ENCODE measurements at places on chromosomes 1 and 21. TPM values are rescaled to one million over a fixed set of nuclear protein-coding genes. Genes with fewer than 3 reads are reported as not detected.

MNDA gene
- total RNA-seq = not detected

DNA sequence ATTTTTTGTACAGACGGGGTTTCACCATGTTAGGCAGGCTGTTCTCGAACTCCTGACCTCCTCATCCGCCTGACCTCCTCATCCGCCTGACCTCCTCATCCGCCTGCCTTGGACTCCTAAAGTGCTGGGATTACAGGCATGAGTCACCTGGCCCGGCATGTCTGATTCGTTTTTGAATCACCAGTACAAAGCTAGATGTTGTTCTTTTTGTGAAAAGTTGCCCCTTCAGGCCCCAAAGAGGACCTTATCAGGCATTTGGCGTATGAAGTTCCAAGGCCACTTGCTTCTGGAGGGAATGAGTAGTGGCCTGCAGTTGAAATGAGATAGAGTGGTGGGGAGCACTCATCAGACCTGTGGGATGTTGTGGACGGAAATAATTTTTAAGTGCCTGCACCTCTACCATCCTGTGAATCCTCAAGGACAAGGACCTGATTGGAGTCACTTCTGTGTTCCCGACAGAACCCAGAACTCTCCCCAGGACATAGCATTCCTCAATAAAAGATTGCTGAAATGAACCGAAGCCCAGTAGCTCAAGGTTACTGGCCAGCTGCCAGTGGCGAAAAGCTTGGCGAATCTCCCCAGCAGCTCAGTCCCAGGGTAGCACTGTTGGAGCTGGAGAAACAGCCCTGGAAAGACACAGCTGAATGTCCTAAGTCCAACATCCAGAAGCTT is 50.1 kb downstream of the NDUFS5 start:
- DNase-seq = no peak

DNA sequence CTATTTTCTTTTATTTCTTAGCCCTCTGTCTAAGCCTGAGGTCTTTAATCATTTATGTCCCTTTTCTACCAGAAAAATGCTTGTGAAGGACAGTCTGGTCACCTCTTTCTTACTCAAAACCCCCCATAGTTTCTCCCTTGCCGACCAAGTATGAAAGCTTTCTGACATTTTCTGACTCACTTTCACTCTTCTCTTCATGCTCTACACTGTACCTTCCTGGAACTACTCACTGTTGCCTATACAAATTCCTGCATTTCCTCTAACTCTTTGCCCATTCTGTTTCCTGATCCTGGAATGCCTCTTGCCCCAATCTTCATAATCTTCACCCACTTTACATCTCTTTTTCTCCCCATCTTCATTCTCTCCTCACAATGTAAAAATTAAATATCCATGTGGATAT is 380.0 kb downstream of the HHIPL2 start:
- no peak for DNase-seq

GRCh38 chr21:45699251-45699942 is 55.9 kb downstream of the PCBP3 start:
- DNase-seq = no peak

DNA sequence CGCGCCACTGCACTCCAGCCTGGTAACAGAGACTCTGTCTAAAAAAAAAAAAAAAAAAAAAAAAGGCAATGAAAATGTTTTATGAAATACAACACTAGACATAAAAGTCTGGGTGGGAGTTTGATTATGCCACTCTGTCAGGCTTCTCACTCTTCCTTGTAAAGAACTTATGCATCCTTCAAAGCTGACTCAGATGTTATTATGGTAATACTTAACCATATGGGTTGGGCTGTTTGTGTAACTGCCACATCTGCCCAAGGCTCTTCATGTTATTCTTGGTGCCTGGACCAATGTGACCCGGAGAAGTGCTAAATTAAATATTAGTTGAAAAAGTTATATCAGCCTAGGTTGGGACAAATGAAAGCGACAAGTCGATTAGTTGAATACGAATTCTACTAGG is 23.8 kb downstream of the FAM89A start:
- DNase-seq = no peak
